GM23338 (cell line): ENCODE measurements at places on chromosomes 7 and 10.
A peak's percentile ranks its signal among the peaks of the same experiment; 100 is the strongest.

DNA sequence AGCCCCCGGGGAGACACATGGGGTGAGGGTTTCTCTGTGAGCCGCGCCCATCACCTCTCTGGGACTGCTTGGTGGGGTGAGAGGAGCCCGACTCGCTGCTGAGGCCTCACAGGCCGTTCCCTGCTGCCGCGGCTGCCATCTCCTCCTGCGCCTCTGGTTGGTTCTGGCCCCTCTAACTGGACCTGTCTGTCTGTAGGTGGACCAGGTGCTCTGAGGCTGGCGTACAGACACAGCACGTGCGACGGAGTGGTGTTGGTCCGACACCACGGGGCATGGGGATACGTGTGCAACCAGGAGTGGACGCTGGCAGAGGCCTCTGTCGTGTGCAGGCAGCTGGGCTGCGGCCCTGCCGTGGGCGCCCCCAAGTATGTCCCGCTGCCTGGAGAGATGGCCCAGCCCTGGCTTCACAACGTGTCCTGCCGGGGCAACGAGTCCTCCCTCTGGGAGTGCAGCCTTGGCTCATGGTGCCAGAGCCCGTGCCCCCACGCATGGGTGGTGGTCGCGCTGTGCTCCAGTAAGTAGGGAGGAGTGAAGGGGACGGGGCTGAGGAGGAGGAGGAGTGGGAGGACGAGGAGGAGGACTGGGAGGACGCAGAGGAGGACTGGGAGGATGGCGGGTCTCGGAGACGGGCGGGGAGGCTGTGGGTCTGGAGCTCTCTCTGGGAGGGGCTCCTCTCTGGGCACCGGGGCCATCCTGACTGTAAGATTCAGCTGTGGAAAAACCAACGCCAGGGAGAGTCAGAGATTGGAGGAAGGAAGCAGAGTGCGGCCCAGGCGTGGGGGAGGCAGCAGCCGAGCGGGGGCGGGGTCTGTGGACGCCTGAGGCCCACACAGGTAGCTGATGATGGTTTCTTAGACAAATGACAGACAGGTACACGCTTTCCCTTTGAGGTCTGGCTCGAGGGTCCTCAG, 2.6 kb downstream of the SCART1 start:
- no peak for DNase-seq

- no peak for DNase-seq
These were observed 29.9 kb downstream of the MBL2 start for GRCh38 chr10:52742731-52743130.

- DNase-seq = peak; percentile 94
These were observed 155.5 kb upstream of the LYZL2 start for GRCh38 chr10:30784897-30785605.

- DNase-seq = peak; percentile 50
These were observed 534.3 kb downstream of the PARD3 start for GRCh38 chr10:34280599-34281374.

DNA sequence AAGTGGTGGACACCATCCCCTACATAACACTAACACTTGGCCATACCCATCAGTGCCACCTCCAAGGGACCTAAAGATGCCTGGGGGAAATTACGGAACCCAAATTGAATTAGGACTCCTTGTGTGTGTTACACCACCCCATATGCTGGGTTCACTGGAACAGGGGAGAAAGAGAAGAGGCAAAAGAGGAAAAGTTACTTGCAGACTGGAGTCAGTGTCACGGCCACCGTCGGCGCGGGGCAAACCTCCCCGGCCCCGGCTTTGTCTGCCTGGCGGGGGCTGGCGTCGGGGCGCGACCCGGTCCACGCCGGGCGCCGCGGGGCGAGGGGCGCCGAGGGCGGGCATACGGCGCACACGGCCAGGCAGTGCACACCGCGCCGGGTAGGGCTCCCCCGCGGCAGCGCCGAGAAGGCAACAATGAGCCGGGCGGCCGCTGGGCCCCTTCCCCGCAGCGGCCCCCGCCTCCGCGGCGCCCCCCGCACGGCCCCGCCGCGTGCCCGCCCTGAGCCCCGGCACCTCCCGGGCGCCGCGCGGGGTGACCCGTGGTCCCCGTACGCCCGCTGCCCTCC, 171.1 kb downstream of the FAM107B start:
- DNase-seq = peak; percentile 41
